ENCODE measurements at places on chromosomes 3 and 15. TPM values are rescaled to one million over a fixed set of nuclear protein-coding genes. Genes with fewer than 3 reads are reported as not detected.

LSAMP gene
- 4.5 TPM for total RNA-seq

GNAT1 gene
- not detected for total RNA-seq

FAM43A gene
- 19.0 TPM for total RNA-seq

CTXN2 gene
- total RNA-seq: not detected

CCK gene
- 0.97 TPM for total RNA-seq

DYNLT2B gene
- 9.6 TPM for total RNA-seq

ZNF662 gene
- 1.4 TPM for total RNA-seq

FES gene
- total RNA-seq: 7.5 TPM

PAQR5 gene
- 4.6 TPM for total RNA-seq

ROPN1 gene
- not detected for total RNA-seq

TLR9 gene
- total RNA-seq: not detected

GOLGA6L26 gene
- not detected for total RNA-seq

DNA sequence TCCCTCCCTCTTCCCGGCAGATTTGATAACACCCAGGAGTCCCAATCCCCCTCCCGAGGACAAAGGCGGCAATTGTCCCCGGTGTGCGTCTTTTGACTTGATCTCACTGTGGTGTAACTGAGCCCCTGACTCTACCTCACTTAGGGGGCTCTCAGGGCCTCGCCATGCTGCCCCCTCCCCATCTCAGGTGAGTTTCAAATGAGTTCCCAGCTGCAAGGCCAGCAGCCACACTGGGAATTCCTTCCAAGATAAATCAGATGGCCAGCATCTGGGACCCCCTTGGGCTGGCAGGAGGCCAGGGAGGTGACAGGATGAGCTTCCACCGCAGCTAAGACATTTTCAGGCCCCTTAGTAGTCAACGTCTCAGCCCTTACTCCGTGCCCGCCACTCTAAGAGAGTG is 35.0 kb downstream of the WNT7A start:
- no peak for DNase-seq

- no peak for DNase-seq
Observed at GRCh38 chr3:38147421-38147820, 9.0 kb downstream of the MYD88 start.

DNA sequence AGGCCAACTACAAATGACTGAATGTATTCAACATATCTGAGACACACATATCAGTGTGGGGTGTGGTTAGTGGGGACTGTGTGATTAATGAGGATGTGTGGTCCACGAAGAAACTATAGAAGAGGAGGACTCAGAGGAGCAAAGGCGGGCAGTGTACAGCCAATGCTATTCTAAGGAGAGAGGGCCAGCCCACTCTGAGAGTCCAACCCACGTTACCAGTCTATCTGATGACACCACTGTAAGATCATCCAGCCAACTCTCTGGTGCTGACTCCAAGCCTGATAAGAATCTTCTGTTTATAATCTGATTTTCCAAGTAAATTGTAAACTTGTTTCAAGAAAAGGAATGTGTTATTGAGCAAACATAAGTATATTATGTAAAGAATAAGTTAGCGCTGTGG is 47.2 kb downstream of the MCF2L2 start:
- DNase-seq: peak; percentile 76

- DNase-seq: no peak
Observed at GRCh38 chr15:66165856-66166255, 87.7 kb downstream of the MEGF11 start.

DNA sequence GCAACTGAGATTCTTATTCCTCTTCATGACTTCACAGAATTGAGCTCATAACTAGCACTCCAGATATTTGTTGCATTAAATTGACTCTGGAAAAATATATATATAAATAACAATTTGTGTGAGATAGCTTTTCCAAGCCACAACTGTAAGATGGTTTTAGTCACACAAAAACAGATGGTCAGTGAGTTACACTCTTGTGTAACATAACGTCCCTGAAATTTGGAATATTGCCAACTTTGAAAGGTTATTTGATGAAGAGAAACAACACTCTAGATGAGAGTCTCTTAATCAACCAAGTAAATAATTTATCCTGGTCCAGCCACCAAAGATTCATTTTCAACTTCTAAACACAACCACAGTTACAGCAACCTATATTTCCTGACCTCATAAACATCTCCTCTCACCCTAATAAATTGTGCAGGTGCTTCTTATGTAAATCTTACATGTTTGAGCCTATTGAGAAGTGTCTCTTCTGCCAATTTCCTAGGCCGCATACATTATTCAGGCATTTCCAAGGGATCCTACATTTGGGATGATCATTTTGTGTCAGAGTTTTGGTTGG is 84.9 kb upstream of the ACP3 start:
- DNase-seq: peak; percentile 66

DNA sequence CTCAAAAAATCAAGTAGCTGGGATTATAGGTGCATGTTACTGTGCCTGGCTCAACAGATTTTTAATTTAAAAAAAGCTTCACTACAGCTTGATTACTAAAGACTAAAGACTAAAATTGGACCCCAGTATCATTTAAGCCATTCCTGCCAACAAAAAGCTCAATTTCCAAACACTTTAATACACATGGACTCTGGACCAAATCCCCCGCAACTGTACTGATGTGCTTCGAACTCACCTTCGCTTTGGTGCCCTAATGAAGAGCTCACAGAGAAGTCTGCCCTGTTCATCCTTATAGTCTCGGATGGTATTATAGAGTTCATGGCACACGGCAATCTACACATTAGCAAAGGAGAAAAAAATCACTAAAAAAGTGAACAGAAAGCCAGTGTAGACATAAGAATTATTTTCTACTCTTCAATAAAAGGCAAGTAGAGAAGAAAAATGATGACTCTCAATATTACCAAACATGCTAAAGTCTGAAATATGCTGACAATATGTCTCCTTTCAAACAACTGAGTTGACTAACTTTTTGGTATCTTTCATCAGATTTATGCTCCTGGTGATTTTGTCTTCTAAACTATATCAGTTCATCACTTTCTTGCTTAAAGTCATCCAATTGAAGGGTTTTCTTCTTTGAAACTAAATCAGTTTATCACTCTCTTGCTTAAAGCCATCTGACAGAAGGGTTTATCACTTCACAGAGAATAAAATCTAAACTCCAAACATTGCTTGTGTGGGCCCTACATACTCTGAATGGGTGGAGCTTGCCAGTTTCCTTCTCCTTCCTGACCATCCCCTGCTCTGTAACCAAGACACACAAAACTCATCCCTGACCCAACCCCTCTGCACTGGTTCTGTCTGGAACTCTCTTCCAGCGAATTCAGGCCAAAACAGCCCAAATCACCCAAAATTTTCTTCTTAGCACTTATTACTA is 7.2 kb downstream of the PBRM1 start:
- DNase-seq: peak; percentile 26

GRCh38 chr3:134713671-134714070 is 62.8 kb upstream of the KY start:
- DNase-seq: no peak

- no peak for DNase-seq
Observed at GRCh38 chr3:54134155-54134554, 11.8 kb downstream of the CACNA2D3 start.

DNA sequence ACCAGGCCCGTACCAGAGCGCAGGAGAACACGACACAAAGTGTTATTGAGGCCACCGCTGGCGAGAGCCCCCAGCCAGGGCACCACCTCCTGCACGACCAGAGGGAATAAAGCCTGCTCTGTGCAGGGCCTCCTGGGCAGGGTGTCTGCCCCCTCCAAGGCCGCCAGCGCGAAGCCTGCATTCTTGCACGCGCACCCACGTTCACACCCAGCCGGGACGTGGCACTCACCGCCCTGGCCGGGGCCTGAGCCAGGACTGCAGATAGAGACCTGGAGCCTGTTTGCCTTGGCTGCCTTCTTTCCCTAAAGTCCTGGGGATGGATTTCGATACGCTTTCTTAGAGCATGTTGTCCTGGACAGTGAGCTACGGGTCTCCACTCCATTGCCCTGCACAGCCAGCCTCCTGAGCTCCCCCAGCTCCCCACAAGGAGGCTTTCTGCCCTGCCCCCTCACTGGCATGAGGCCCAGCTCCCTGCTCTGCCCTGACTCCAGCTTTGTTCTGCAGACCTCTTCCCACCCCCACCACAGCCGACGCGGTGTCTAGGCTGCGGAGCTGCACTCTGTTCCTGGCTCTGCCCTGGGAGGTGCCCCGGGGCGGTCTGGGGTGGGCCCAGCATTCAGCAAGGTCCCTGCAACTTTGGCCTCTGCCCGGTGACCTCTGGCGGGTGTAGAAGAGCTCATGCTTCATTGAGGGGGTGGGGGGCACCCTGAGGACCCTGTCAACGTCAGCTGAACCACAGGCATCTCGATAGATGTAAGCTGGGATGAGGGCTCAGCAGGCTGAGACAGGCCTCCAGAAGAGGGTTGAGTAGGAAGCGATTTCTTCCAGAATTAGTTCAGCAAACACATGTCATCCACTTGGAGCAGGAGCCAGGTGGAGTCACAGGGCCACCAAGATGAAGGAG is 145.0 kb downstream of the LRRK1 start:
- DNase-seq: no peak

GRCh38 chr3:100117093-100117492 is 2.8 kb upstream of the FILIP1L start:
- DNase-seq: no peak

DNA sequence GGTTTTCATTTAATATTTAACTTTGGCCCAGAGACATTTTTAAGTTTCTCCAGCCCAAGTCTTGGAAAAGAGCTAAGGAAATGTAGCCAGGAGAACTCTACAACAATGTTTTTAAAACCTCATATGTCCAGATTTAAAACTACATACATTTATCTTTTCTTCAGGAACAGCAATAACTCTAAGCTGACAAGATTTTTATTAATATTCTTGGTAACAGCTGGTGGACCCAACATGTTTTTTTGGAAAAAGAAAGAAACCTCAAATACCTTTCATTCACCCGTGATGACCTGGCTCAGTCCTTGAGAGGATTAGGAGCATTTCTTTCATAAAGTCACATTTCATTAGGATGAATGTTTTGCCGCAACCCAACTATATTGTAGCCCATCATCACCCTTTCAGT is 50.4 kb upstream of the CMSS1 start:
- DNase-seq: peak; percentile 24
